H7 (cell line): ENCODE measurements at places on chromosomes 1 and 21. TPM values are rescaled to one million over a fixed set of nuclear protein-coding genes. Genes with fewer than 3 reads are reported as not detected.

VWA5B1 gene
- total RNA-seq, result 0.10 and 0.26 TPM in 2 replicates

GRCh38 chr1:182122913-182123260 lies 61.4 kb upstream of the ZNF648 start:
- DNase-seq, result no peak

DNA sequence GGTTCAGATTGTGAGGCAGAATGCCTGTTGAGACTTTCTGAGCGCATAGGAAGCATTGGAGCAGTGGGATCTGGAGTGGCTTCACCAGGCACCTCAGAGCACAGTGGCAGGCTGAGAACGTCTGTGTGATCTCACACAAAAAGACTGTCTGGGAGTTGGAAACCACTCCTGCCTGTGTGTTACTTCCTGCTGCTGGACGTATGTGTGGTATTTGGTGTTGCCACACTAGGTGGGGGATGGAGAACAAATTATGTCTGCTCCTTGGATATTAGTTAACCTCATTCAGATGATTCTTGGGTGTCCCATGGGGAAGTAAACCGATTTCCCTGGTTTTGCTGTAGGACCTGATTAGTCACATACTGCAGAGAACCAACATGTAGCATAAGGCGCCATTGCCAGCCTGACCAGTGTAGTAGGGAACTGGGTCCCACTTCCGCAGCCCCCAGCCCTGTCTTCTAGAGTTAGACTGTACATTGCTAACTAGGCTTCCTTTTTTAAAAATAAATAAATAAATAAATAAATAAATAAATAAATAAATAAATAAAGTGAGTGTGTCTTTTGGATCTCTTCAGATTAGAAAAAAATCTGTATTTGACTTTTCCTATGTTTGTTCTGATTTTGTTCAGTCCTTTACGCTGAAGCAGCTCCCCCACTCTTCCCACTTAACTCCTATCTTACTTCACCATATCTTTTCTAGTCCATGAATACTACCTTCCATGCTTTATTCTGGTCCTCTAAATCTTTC lies 26.9 kb downstream of the UCK2 start:
- no peak for DNase-seq

GRCh38 chr1:72186733-72187307 lies 95.5 kb downstream of the NEGR1 start:
- DNase-seq, result peak; percentile 2

GRCh38 chr1:57925226-57925625 lies 501.4 kb upstream of the DAB1 start:
- DNase-seq, result no peak
